ENCODE measurements at places on chromosomes 3 and 15. TPM values are rescaled to one million over a fixed set of nuclear protein-coding genes. Genes with fewer than 3 reads are reported as not detected.
A peak's percentile ranks its signal among the peaks of the same experiment; 100 is the strongest.

The ISLR2 gene
- not detected for total RNA-seq

DNA sequence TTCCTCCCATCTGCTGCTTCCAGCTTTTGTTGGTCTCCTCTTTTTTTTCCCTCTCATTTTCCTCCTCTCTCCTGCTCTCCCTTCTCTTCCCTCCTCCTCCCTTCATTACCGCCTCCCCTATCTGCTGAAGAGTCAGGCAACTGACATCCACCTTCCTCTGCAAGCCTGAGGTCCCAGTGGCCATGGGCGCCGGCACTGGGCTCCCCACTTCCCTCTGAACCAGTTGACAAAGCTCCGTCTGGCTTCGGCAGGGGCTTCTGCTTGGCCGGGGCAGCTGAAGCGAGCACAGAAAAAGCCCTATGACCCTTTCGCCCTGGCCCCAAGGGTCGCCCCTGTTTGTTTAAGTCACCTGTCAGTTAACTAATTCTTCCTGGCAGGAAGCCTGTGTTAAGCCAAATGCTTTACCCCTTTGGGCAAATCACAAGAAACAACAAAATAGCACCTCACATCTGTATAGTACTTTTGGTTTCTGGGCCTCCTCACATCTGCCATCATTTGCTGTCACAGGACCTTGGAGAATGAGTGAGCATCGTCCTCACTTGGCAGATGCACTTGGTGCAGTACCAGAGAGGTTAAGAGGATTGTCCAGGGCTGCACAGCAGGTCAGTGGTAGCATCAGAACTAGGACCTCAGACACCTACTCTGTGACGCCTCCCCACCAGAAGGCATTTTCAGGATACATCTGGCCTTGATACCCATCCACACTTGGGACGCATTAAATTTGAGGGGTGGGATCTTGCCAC lies 27.7 kb downstream of the ITGA11 start:
- no peak for DNase-seq

DNA sequence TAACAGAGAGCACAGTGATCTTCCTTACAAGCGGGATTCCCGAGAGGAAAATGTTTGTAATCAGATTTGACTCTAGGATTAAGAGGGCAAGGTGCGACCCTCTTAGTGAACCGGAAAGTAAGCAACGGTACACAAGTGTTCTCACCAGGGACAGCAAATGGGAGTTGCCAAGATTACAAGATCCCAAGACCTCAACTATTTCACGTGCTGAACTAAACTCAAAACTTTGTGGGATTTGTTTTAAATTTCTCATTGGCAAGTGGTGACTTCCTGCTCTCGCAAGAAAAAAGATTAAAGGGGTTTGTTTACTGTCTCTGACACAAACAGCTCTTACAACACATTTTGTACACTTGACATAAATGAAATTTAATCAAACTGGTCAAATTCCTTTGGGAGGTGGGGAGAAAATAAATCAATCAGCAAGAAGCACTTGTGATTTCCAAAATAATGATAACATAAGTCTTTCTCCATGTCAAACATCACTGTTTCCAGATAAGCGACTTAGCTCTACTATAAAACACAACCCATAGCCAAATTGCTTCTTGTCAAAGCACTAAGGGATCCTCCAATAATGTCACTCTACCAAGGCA lies 2.2 kb upstream of the PGPEP1L start:
- DNase-seq = no peak

DNA sequence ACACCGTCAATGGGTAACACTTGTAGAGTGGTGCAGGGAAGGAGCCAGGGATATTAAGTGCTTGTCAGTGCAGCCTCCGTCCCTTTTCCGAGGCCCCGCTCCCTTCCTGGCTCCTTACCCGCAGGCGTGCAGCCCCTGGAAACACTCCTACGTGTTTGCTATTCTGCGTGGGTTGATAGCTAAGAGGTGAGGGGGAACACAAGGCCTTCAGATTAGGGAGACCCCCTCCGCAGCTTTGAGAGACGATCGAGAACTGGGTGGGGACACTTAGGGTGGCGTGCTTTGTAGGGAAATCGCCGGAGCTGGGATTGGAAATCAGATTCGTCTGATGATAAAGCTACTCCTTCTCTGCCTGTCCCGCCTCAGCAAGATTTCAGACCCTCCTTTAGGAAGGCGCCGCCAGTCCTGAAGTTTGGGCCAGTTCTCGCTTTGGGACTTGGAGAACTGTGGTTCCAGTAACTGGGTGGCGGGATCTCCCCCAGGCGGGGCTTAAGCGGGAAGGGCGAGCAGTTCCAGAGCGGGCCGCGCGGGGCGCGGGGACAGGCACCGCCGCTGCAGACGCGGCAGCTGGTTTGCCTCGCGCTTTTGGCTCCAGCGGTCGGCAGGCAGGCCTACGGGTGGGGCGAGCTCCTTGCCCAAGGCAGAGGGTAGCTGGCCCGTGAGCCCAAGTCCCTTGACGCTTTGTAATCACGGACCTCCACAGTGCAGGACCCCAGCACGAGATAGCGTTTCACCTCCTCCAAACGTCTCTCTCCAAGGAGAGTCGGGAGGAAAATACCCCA lies 8.0 kb upstream of the FAM107A start:
- DNase-seq = peak; percentile 46
